A549 treated with dexamethasone at 1 μM for 4 hours (cell line): ENCODE measurements at places on chromosomes 4 and X. TPM values are rescaled to one million over a fixed set of nuclear protein-coding genes. Genes with fewer than 3 reads are reported as not detected.

Gene DUSP9
- 1.0 to 2.0 TPM (median 1.3 TPM) in 5 replicates for total RNA-seq

Gene CCDC158
- total RNA-seq = 0.02 TPM in 1 of 5 replicates, not detected in the others

Gene HELT
- 0.16 TPM in 1 of 5 replicates, not detected in the others for total RNA-seq

Gene HMX1
- total RNA-seq = 0.10 to 0.15 TPM (median 0.12 TPM) in 4 of 5 replicates, not detected in the other

Gene FAM9B
- 0.06 to 0.09 TPM in 2 of 5 replicates, not detected in the others for total RNA-seq

Gene DTHD1
- not detected in 5 replicates for total RNA-seq

Gene SLC4A4
- total RNA-seq = 0.97 to 1.7 TPM (median 1.3 TPM) in 5 replicates

Gene PSMD10
- total RNA-seq = 65.1 to 76.5 TPM (median 70.4 TPM) in 5 replicates

Gene MAGEC3
- not detected in 5 replicates for total RNA-seq

Gene GLOD5
- not detected in 5 replicates for total RNA-seq

Gene AREG
- 23.1 to 24.2 TPM (median 23.8 TPM) in 5 replicates for total RNA-seq

Gene FRG2
- 0.05 to 0.08 TPM (median 0.07 TPM) in 3 of 5 replicates, not detected in the others for total RNA-seq

Gene ASMT
- total RNA-seq = 0.15 to 0.48 TPM (median 0.19 TPM) in 5 replicates

Gene CLDN34
- total RNA-seq = not detected in 5 replicates

Gene UGT2B7
- total RNA-seq = 0.18 to 0.53 TPM (median 0.28 TPM) in 5 replicates

Gene TNMD
- total RNA-seq = not detected in 5 replicates

Gene MAGEE1
- total RNA-seq = 3.4 to 4.8 TPM (median 4.1 TPM) in 5 replicates

Gene AFF2
- not detected in 5 replicates for total RNA-seq

Gene LAP3
- 33.7 to 47.8 TPM (median 37.6 TPM) in 5 replicates for total RNA-seq

Gene DGKK
- not detected in 5 replicates for total RNA-seq

Gene PDS5A
- total RNA-seq = 22.6 to 32.2 TPM (median 28.8 TPM) in 5 replicates

Gene GAGE12H
- not detected in 5 replicates for total RNA-seq

Gene TMEM47
- total RNA-seq = 1.3 to 2.0 TPM (median 1.7 TPM) in 5 replicates
